CD4-positive, alpha-beta T cell treated with Interleukin-17A for 1 hour (primary cell): ENCODE measurements at places on chromosomes 7 and 10.
A peak's percentile ranks its signal among the peaks of the same experiment; 100 is the strongest.

- DNase-seq = no peak
These were observed 851.5 kb downstream of the SORCS1 start for GRCh38 chr10:106313041-106313440.

- peak; percentile 45 for DNase-seq
These were observed 48.8 kb upstream of the SMNDC1 start for GRCh38 chr10:110353244-110354119.

DNA sequence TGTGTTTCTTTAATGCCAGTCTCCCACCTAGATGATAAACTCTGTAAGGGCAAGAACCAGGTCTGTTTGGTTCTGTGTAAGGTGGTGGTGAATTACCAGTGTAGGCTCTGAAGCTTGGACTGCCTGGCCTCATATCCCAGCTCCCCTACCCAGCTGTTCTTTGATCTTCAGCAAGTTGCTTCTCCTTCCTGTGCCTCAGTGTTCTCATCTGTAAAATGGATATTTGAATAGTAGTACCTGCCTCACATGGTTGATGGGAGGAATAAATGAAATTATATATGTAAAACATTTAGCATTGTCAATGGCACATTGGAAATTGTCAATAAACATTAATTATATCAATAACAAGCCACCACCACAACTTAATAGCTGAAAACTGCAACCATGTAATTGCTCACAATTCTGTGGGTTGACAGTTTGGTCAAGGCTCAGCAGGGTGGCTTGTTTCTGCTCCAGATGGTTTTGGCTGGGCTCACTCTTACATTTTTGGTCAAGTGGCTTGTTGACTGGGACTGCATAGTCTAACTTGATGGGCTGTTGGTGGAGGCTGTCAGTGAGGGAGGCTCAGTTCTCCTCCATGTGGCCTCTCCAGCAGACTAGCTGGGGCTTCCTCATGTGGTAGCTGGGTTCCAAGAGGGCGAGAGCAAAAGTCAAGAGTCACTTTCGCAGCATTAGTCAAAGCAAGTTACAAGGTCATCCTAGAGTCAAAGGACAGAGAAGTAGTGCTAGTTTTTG, 84.5 kb upstream of the DUSP5 start:
- peak; percentile 23 for DNase-seq

- DNase-seq = peak; percentile 61
These were observed 514.8 kb downstream of the DNAJB6 start for GRCh38 chr7:157851501-157852067.

GRCh38 chr7:38682606-38683005, 51.4 kb upstream of the AMPH start:
- DNase-seq = no peak

- no peak for DNase-seq
These were observed 8.1 kb upstream of the RABGEF1 start for GRCh38 chr7:66732439-66732838.

- DNase-seq = no peak
These were observed 82.4 kb downstream of the KIAA1549 start for GRCh38 chr7:138898802-138899201.

GRCh38 chr7:124422081-124422480, 343.5 kb downstream of the GPR37 start:
- no peak for DNase-seq

DNA sequence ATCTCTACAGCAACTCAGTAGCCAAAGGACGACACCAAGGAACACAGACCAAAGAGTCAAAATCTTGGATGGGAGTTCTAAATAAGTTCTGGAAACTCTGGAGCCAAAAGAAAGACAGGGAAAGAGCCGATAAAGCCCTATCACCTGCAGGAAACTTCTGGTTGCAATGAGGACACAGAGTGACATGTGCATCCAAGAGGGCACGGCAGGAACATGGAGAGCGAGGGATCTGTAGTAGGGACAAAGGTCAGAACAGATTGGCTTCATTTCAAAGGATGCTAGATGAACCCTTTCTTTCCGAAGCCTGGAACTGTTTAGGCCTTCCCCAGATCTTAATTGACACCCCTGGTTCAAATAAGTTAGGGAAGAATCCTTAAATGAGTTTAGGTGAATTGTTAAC, 39.5 kb downstream of the CACNA2D1 start:
- no peak for DNase-seq

- DNase-seq = no peak
These were observed 29.7 kb downstream of the CCDC6 start for GRCh38 chr10:59876695-59877094.

DNA sequence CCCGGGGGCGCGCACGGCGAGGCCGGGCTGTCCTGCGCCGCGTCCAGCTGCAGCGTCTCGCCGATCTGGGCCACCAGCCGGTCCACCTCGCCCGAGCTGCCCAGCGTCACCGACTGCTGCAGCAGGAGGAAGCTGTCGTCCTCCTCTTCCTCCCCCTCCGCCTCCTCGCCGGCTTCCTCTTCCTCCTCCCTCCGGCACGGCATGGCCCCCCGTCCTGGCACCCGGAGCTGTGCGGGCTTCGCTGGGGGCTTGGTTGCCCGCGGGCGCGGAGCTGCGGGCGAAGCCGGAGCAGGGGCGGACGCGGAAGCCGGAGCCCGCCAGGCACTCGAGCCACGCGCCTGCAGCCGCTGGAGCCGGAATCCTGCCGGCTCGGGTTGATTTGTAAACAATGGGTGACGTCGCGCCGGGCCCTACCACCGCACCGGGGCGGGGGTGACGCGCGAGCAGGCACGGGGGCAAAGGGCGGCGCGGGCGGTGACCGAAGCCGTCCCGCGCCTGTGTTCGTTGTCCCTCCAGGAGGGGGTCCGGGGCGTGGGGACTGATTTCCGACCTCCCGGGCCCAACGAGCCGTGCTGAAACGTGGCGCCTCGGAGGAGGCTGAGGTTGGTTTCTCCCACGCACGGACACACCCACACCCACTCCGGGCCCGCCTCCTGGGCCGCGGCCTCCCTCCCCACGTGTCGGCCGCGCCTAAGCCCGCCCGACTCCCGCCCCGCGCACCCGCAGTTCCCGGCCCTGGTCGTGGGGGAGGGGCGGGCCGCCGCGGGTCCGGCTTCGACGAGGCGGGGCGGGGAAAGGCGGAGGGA, at the start of gene FRAT2:
Gene FRAT2 (minus strand): TSS at position 360 of the 806 bp plus-strand sequence. CDS start 157 bp downstream, at position 203.
- peak; percentile 90 for DNase-seq

DNA sequence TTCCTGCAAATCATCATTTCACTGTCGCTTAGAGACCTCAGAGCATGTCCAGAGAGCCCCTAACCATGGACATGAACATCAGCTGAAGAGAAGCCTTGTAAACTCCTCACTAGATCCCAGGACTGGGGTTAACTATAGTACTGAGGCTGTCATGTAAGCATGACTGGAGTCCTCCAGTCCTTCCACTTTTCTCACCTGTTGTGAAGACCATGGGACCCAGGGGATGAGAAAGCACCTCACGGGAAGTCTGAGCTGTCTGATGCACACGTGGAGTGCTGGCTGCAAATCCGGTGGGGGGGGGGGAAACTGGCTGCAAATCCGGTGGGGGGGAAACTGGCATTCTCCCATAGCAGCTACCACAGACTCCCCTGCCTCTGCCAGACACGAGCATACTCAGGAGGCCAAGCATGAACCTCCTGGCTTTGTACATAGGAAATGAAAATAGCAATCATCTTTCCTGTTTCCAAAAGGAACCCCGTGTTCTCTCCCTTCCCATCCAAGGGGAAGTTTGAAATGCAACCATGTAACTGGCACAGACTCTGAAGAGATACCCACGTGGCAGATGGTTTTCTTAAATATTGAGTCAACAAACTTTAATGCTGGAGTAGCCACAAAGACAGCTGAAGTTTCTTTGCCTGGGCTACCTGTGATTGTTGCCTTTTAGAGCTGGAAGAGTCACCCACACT, 261.4 kb downstream of the ZMYND11 start:
- no peak for DNase-seq

GRCh38 chr10:1102416-1102815, 46.2 kb downstream of the WDR37 start:
- no peak for DNase-seq

- DNase-seq = no peak
These were observed 25.1 kb downstream of the DDIT4 start for GRCh38 chr10:72298592-72299519.

DNA sequence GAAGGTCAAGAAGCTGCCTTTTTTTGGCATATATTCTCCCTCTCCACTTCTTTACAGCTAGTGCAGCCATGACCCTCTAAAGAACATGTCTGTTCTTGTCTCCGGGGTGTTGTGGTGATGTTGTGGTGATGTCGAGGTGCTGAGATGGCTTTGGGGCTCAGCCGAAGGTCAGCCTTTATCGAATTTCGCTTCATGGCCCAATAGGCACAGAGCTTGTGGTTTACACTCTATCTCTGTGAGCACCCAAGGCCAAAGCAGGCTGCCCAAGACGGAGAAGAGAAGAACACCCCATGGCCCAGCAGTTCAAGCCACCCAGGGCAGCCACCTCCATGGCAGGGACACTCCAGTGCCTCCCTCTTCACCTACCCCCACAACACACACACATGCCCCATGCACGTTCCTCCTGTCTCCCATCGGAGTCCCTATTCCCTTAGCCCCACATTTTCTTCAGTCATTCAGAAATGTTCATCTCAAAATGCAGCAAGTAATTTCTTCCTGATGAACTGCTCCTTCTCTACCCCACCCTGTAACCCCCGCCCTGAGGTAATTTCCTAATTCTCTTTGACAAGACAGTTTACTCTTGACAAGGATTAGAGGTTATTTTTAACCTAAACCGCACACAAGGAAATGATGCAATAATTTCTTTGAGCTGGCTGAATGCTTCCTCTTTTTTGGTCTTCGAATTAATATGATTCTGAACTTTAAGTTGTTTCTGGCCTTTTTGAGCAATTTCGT, 18.6 kb upstream of the ADRB1 start:
- peak; percentile 53 for DNase-seq

DNA sequence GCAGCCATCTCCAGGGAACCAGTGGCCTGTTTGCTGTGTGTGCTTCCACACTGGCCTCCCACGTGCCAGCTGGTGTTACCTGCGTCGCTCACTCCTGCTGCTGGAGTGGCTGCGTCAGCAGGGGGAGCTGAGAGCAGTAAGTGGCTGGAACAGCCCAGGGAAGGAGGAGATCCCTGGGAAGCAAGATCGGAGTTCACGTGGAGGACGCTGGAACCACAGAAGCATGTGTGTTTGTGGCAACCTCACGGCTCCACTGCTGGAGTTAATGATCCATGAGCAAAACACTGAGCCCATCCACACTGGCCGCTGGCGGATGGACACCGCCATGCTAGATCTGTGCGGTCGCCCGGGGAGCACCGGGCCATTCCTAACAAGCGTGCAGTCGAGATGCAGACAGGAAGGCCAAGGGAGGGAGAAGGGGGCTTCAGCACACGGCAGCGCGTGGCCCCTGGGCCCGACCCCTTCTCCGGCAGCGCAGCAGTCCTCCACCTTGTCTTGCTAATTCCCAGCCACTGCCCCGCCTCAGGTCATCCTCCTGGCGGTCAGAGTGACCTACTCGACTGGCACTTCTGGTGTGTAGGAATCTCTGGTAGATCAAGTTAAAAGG, 68.5 kb upstream of the EEPD1 start:
- DNase-seq = no peak

DNA sequence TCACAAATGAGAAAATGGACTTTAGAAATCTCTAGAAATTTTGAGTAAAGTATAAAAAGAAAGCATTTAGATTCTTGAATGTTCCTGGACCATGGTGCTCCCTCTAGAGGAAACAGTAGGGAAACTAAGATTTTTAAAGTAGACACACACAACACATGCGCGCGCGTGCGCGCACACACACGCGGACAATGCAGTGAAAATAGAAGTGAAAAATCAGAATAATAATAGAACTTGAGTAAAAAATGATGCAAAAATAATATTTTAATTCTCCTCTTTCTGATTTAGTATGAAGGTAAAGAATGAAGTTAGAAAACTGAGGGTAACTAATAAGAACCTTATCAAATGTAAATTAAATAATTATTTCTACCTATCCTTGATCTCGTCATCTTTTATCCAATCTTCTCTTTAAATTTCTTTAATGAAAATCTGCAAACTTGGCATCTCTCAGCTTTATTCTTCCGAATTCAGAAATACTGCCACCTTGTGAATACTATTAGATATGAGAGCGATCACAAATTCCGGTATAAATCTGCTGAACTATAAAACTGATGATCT, 117.0 kb upstream of the AMPH start:
- DNase-seq = no peak

DNA sequence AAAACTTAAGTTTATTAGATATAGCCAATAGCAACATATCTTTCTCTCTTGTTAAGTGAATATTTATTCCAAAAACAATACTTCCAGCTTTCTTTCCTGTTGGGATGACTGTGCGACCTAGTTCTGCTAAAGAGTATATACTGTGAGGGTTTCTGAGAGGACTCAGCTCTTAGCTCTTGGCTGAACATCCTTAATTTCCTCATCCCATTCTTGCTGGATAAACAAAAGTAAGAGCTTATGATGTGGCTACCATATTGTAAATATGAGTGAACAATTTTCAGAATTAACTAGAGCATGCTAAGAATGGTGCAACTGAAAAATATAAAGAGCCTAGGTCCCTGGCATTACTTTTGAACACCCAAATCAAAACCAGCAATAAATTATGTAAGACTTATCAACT, 279.5 kb upstream of the GNAI1 start:
- no peak for DNase-seq

GRCh38 chr10:24981161-24981710, 28.8 kb upstream of the PRTFDC1 start:
- DNase-seq = no peak

DNA sequence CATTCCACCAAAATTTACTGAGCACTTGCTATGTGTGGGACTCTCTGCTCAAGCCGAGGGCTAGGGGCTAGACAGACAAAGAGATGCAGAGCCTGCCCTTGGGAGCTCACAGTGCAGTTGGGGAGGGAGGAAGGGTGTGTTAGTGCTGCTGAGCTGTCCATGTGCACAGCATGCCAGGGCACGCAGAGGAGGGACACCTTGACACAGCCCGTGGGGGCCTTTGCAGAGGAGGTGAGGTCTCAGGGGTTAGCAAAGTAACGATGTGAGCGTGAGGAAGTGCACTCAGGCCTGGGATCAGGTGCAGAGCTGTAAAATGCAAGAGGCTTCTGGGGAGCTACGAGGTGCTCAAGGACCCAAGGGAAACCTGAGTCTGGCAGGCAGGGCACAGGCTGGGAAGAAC, 16.3 kb downstream of the PRKCQ start:
- no peak for DNase-seq

DNA sequence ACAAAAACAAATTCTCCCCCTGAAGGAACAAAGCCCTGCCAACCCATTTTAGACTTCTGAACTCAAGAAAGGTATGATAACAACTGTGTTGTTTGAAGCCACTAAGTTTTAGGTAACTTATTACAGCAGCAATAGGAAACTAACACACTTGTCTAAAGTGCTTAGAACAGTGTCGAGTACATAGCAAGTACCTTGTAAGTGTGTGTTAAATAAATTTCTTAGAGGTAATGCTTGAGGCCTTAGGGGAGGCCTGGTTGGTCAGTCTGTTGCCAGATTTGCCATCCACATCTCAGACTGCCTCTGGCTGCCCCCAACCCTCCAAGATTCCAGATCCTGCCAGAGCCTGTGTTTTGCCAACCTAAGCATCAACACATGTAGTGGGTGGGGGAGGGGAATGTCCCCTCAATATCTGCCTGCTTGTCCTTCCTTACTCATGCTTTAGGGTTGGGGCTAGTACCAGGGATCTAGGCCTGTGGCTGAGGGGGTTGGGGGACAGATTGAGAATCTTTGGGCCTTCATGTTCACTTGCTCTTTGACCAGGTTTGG, 27.1 kb upstream of the PAX2 start:
- DNase-seq = no peak
